ENCODE measurements at places on chromosomes 3 and 15. TPM values are rescaled to one million over a fixed set of nuclear protein-coding genes. Genes with fewer than 3 reads are reported as not detected.

SEMA6D gene
- total RNA-seq = 6.6 TPM

ZBED2 gene
- not detected for total RNA-seq

PSTPIP1 gene
- 0.17 TPM for total RNA-seq

PGBD4 gene
- total RNA-seq = 2.2 TPM

GOLGA6B gene
- total RNA-seq = not detected

TMEM44 gene
- total RNA-seq = 15.7 TPM

ADAMTSL3 gene
- 1.2 TPM for total RNA-seq

PLA2G4F gene
- total RNA-seq = not detected

TBL1XR1 gene
- total RNA-seq = 216 TPM

MAP3K13 gene
- 10.9 TPM for total RNA-seq

PLSCR5 gene
- total RNA-seq = not detected

DENND6A gene
- 13.2 TPM for total RNA-seq

SCAANT1 gene
- not detected for total RNA-seq

RCN2 gene
- 39.7 TPM for total RNA-seq

NPAP1 gene
- not detected for total RNA-seq

IL5RA gene
- not detected for total RNA-seq

ABHD5 gene
- total RNA-seq = 44.8 TPM

Measured in smooth muscle cell of trachea (primary cell).